CD8-positive, alpha-beta memory T cell (primary cell): ENCODE measurements at places on chromosomes 1 and 21. TPM values are rescaled to one million over a fixed set of nuclear protein-coding genes. Genes with fewer than 3 reads are reported as not detected.
A peak's percentile ranks its signal among the peaks of the same experiment; 100 is the strongest.

- no peaks in the 10 kb centered on the region for H3K27me3 ChIP-seq
- H3K36me3 ChIP-seq = no peaks in the 10 kb centered on the region
These were observed 3.1 kb downstream of the SMIM1 start for GRCh38 chr1:3775490-3776230.

GRCh38 chr1:36924282-36924811 is 110.0 kb downstream of the GRIK3 start:
- H3K4me1 ChIP-seq = no peaks in the 10 kb centered on the region
- no peak overlapping the region for H3K27ac ChIP-seq
- no peaks in the 10 kb centered on the region for H3K27me3 ChIP-seq
- no peak for DNase-seq
- H3K36me3 ChIP-seq = no peaks in the 10 kb centered on the region

DNA sequence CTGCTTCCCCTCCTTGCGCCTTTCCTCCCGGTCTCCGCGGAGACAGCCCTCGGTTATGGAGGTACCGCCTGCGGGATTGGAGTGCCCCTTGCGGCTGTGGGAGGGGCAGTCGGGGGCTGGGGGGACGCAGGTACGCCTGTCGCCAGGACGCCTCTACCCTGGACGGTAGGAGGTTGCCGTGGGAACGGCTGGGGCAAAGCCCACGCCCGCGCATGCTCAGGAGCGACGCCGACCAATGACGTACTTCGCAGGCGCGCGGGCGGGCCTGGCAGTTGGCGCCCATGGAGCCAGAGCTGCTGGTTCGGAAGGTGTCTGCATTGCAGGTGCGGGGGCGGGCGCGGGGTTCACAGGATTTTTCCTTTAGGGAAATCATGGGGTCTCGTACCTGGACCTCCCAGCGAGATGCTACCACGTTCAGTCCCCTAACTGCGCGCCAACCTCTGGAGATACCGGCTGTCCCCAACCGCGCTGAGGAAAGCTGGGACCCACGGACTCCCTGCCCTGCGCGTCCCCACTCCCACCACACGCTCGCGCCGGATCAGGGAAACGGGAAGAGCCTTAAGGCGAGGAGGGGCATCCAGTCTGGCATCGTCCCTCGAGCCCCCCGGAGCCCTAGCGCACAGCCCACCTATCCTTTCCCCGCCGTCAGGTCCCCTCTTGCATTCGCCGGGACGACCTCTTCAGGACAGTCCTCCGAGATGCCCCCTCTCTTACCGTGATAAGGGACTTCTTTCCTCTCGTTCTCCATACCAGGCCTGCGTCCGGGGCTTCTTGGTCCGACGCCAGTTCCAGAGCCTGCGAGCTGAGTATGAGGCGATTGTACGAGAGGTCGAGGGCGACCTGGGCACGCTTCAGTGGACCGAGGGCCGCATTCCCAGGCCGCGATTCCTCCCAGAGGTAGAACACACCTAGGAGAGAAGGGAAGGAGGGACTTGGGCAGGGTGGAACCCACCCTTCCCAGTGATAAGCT is at the start of gene IQCC:
TSS of gene IQCC (plus strand) at position 271 of the 970 bp plus-strand sequence. CDS start at position 282, 11 bp downstream.
- H3K4me1 ChIP-seq = peaks cover 29% of the 10 kb centered on the region
- peak within 1 kb of the TSS; percentile 76 for H3K27ac ChIP-seq
- H3K27me3 ChIP-seq = no peaks in the 10 kb centered on the region
- H3K4me3 ChIP-seq = peak within 1 kb of the TSS; percentile 86
- H3K36me3 ChIP-seq = no peaks in the 10 kb centered on the region

GRCh38 chr1:3522564-3523265 is 68.2 kb downstream of the ARHGEF16 start:
- no peaks in the 10 kb centered on the region for H3K36me3 ChIP-seq
- H3K27ac ChIP-seq = no peak overlapping the region
- DNase-seq = no peak
- no peaks in the 10 kb centered on the region for H3K27me3 ChIP-seq
- H3K4me1 ChIP-seq = no peaks in the 10 kb centered on the region
- no peak overlapping the region for H3K4me3 ChIP-seq

DNA sequence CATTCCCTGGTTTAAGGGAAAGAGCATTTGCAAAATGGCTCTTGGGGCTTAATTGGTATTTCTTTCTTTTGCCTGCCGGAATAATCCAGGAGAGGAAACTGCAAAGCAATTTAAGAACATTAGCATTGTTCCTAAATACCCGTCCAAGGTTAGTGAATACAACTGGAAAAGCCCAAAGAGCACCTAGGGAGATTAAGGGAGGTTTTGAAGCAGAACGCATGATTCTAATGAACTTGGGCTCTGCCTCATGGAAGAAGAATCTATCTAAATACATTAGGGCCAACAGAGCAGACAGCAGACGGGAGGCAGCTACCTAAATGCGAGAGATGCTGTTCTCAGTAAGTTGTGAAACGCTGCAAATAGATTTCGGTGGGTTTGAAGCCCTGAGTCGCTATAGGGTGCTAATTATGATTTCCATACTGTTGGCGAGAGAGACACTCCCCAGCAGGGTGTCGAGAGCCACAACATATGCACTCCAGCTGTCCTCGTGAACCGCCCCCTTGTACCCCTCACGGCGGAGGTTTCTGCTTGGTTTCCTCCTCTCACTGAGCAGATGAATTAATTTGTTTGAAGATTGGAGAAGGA is 326.7 kb upstream of the CAMK1G start:
- H3K4me3 ChIP-seq = no peak overlapping the region
- no peak overlapping the region for H3K27ac ChIP-seq
- no peaks in the 10 kb centered on the region for H3K36me3 ChIP-seq
- DNase-seq = no peak
- H3K27me3 ChIP-seq = no peaks in the 10 kb centered on the region

DNA sequence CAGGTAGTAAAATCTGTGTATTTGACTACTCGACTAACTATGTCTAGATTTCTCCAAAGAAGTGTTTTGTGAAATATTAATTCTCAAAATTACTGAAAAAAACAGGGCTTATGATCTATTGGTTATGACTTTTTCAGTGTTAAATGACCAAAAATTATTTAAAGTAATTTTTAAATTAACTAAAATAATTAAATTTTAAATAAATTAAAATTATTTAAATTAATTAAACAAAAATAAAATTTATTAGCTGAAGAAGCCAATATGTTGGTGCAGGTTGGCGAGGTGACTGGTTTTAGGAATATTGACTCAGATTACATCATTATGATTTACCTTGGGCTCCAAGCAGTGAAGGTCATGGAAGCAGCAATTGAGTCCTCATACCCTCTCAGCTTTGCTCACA is 483.2 kb downstream of the PTPRC start:
- H3K4me3 ChIP-seq = no peak overlapping the region
- H3K36me3 ChIP-seq = no peaks in the 10 kb centered on the region
- H3K27me3 ChIP-seq = no peaks in the 10 kb centered on the region
- DNase-seq = no peak
- no peak overlapping the region for H3K27ac ChIP-seq
- H3K4me1 ChIP-seq = no peaks in the 10 kb centered on the region

GRCh38 chr1:212655668-212656440 is 43.8 kb downstream of the BATF3 start:
- H3K4me3 ChIP-seq = no peak overlapping the region
- H3K27ac ChIP-seq = no peak overlapping the region
- no peaks in the 10 kb centered on the region for H3K27me3 ChIP-seq
- no peaks in the 10 kb centered on the region for H3K4me1 ChIP-seq
- no peaks in the 10 kb centered on the region for H3K36me3 ChIP-seq
- no peak for DNase-seq

DNA sequence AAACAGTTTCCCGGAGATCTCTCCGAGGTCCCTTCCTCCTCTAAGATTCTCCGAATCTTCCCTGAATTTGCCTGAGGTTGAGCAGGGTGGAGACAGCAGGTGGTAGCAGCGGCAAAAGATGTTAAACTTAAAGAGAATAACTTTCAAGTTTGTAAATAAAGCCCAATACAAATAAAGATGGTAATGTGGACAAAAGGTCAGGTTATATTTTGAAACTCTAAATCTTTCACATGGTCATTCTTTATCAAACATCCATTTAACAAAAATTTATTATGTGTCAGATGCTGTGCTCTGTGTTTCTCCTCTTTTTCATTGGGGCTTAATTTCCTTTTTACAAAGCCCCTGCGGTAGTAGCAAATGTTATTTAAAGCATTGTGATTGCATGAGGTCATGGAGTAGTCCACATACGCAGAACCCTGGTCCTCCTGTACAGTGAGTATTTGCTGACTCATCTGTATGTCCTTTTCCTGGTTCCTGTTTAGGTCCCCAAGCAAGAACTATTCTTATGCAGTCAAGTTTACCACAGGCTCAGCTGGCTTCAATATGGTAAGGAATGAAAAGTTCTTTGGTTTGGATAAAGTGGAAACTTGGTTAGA is 119.2 kb downstream of the ITSN1 start:
- H3K4me1 ChIP-seq = no peaks in the 10 kb centered on the region
- DNase-seq = no peak
- H3K27ac ChIP-seq = peak overlapping the region; percentile 7

DNA sequence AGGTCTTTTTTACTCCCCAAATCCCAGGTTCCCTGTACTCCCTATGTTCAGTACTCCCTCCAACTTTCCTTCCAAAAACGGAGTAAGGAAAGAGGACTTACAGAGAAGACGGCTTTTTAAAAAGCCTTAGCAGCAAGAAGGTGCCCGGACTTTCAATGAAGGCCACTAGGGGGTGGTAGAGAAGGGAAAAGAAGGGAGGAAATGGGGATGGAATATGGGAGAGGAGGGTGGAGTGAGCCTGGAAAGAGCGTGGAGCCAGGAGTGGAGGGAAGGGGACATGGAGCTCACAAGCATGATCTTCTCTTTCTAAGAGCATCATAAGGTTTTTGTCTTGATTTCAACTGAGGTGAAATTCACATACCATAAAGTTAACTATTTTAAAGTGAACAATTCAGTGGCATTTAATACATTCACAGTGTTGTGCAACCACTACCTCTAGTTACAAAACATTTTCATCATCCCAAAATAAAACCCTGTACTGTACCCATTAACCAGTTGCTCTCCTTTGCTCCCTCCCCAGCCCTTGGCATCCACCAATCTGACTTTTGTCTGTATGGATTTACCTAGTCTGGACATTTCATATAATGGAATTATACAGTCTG is 129.9 kb downstream of the ZNF281 start:
- H3K36me3 ChIP-seq = no peaks in the 10 kb centered on the region
- no peaks in the 10 kb centered on the region for H3K4me1 ChIP-seq
- DNase-seq = peak; percentile 11
- H3K4me3 ChIP-seq = no peak overlapping the region
- no peak overlapping the region for H3K27ac ChIP-seq
- H3K27me3 ChIP-seq = no peaks in the 10 kb centered on the region

DNA sequence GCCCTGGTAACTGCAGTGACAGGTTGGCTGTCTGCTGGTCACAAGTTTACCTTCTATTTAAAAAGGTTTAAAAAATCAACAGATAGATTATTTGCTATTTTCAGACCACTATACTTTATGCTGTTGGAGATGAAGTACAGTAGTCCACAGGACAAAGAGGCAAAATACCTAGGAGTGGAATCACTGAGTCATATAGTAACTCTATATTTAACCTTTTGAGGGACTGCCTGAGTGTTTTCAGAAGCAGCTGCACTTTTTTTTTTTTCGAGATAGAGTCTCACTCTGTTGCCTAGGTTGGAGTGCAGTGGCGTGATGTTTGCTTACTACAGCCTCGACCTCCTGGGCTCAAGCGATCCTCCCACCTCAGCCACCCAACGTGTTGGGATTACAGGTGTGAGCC is 11.7 kb downstream of the CNIH4 start:
- H3K27me3 ChIP-seq = no peaks in the 10 kb centered on the region
- H3K4me1 ChIP-seq = peaks cover 5% of the 10 kb centered on the region
- DNase-seq = no peak
- H3K27ac ChIP-seq = no peak overlapping the region

GRCh38 chr1:169928438-169929209 is 34.9 kb upstream of the SCYL3 start:
- no peaks in the 10 kb centered on the region for H3K36me3 ChIP-seq
- H3K27ac ChIP-seq = no peak overlapping the region
- DNase-seq = no peak
- H3K4me1 ChIP-seq = no peaks in the 10 kb centered on the region
- H3K27me3 ChIP-seq = no peaks in the 10 kb centered on the region

GRCh38 chr1:208089761-208090370 is 154.3 kb downstream of the PLXNA2 start:
- H3K4me3 ChIP-seq = no peak overlapping the region
- no peak for DNase-seq
- H3K27ac ChIP-seq = no peak overlapping the region
- no peaks in the 10 kb centered on the region for H3K27me3 ChIP-seq
- peaks cover 9% of the 10 kb centered on the region for H3K4me1 ChIP-seq

- no peak overlapping the region for H3K27ac ChIP-seq
- H3K4me3 ChIP-seq = no peak overlapping the region
- no peaks in the 10 kb centered on the region for H3K36me3 ChIP-seq
- DNase-seq = no peak
- no peaks in the 10 kb centered on the region for H3K4me1 ChIP-seq
These were observed 21.9 kb downstream of the FMO2 start for GRCh38 chr1:171206978-171207355.

- no peak overlapping the region for H3K4me3 ChIP-seq
- H3K27me3 ChIP-seq = no peaks in the 10 kb centered on the region
- peaks cover 33% of the 10 kb centered on the region for H3K4me1 ChIP-seq
- H3K27ac ChIP-seq = peak overlapping the region; percentile 45
These were observed 5.1 kb downstream of the LMNA start for GRCh38 chr1:156119503-156120209.

- no peak overlapping the region for H3K27ac ChIP-seq
- H3K4me3 ChIP-seq = no peak overlapping the region
- H3K27me3 ChIP-seq = no peaks in the 10 kb centered on the region
- no peaks in the 10 kb centered on the region for H3K4me1 ChIP-seq
These were observed 135.9 kb upstream of the KCNK2 start for GRCh38 chr1:214946615-214947014.

- no peak overlapping the region for H3K4me3 ChIP-seq
- DNase-seq = no peak
- no peak overlapping the region for H3K27ac ChIP-seq
- no peaks in the 10 kb centered on the region for H3K4me1 ChIP-seq
- H3K27me3 ChIP-seq = no peaks in the 10 kb centered on the region
- no peaks in the 10 kb centered on the region for H3K36me3 ChIP-seq
These were observed 39.9 kb upstream of the SLC16A1 start for GRCh38 chr1:112995890-112996289.

DNA sequence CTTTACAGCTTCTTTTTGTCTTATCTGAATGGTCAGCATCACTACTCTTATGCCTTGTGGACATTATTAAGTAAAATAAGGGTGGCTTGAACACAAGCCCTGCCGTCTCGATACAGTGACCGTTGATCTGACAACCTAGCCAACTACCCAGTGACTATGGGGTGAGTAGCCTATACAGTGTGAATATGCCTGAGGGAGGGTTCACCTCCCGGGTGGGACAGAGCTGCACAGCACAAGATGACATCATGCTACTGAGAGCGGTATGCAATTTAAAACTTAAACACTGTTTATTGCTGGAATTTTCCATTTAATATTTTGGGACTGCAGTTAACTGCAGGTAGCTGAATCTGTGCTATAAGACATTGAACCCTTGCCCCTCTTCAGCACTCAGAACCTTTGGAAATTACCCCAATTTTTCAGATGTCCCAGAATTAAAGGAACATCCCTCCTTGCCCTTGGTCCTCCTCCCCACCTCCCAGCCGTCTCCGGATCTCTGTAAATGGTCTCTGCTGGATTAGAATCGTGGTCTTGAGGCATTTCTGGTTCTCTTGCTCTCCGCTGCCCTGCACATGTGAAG is 618.5 kb downstream of the PTPRU start:
- no peaks in the 10 kb centered on the region for H3K27me3 ChIP-seq
- no peaks in the 10 kb centered on the region for H3K36me3 ChIP-seq
- no peak overlapping the region for H3K27ac ChIP-seq
- no peaks in the 10 kb centered on the region for H3K4me1 ChIP-seq

Gene C1orf87
- not detected for total RNA-seq

Gene PCSK9
- not detected for total RNA-seq

Gene IL19
- total RNA-seq = not detected

Gene CYP4X1
- total RNA-seq = not detected

Gene TMEM52
- 0.94 TPM for total RNA-seq

Gene CCDC27
- not detected for total RNA-seq

Gene TNFRSF9
- total RNA-seq = 273 TPM

Gene RAP1GAP
- 0.44 TPM for total RNA-seq
